Fibroblast of villous mesenchyme (primary cell): ENCODE measurements at places on chromosomes 7 and 10. TPM values are rescaled to one million over a fixed set of nuclear protein-coding genes. Genes with fewer than 3 reads are reported as not detected.
A peak's percentile ranks its signal among the peaks of the same experiment; 100 is the strongest.

DNA sequence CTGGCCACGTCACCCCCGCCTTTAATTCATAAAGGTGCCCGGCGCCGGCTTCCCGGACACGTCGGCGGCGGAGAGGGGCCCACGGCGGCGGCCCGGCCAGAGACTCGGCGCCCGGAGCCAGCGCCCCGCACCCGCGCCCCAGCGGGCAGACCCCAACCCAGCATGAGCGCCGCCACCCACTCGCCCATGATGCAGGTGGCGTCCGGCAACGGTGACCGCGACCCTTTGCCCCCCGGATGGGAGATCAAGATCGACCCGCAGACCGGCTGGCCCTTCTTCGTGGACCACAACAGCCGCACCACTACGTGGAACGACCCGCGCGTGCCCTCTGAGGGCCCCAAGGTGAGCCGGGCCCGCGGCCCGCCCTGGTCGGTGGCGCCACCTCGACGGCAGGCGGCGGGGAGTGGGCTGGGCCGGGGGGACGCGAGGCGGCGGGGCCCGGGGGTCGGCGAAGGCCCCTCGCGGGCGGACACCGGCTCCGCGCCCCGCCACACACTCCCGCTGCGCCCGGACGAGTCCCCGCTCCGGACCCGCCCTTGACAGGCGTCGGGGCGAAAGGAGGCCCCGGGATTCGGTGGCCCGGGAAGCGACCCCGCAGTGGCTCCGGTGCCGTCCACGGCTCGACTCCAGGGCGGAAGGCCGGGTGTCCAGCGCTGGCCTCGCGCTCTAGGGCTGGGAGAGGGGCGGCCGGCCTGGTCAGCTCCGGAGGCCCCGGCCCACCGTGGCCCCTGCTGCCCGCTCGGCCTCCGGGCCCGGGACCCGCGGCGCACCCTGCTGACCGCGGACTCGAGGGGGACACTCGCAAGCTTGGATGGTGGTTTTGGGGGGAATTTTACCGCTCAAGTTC, 557 bp downstream of the BAG3 start:
- DNase-seq = no peak

- no peak for DNase-seq
Observed at GRCh38 chr7:69996121-69996520, 397.8 kb downstream of the AUTS2 start.

GRCh38 chr7:25759286-25759685, 392.7 kb upstream of the NFE2L3 start:
- DNase-seq = no peak

Gene WEE2
- total RNA-seq = 0.32 TPM in 1 of 2 replicates, not detected in the other

Gene NEBL
- under 0.01 TPM in 2 replicates for total RNA-seq

- DNase-seq = peak; percentile 61
Observed at GRCh38 chr7:131076711-131077181, 250.9 kb upstream of the MKLN1 start.

Gene TAS2R41
- not detected in 2 replicates for total RNA-seq

DNA sequence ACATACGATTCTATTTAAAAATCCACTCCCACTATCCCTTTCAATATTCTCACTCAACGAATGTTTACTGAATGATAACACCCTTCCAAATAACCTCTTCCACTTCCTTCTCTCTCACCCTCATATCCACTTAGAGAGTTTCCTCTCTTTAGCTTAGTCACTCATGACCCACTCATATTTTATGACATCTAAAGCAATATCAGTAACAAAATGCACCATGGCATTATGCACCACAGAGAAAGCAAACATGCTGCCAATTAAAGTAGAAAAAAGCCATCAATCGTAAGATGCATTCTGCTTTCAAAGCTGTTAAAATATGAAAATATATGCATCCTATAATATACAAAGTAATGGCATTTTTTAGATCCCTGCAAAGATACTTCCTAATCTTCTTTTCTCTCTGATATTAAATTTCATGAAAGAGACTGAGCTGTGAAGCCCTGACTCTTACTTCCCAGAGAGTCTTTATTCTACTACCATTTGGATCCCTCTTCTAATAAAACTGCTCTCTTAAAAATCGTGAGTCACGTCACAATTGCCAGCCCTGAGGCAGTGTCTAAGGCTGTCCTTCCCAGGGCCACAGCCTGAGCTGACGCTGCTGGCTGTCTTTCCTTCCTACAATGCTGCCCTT, 283.0 kb upstream of the KLF6 start:
- no peak for DNase-seq

Gene CLIP2
- total RNA-seq = 55.7 and 61.8 TPM in 2 replicates

Gene TMEM139
- not detected in 2 replicates for total RNA-seq

- DNase-seq = peak; percentile 48
Observed at GRCh38 chr10:122113945-122114747, 125.2 kb downstream of the TACC2 start.

GRCh38 chr7:131197920-131198615, 129.6 kb upstream of the MKLN1 start:
- peak; percentile 57 for DNase-seq

GRCh38 chr7:22452142-22452959, 47.6 kb downstream of the STEAP1B start:
- DNase-seq = peak; percentile 21

Gene SPDYE8
- not detected in 2 replicates for total RNA-seq

- peak; percentile 73 for DNase-seq
Observed at GRCh38 chr7:12757443-12757842, 70.0 kb downstream of the ARL4A start.

GRCh38 chr7:142139597-142140400, 28.3 kb downstream of the MGAM2 start:
- no peak for DNase-seq

DNA sequence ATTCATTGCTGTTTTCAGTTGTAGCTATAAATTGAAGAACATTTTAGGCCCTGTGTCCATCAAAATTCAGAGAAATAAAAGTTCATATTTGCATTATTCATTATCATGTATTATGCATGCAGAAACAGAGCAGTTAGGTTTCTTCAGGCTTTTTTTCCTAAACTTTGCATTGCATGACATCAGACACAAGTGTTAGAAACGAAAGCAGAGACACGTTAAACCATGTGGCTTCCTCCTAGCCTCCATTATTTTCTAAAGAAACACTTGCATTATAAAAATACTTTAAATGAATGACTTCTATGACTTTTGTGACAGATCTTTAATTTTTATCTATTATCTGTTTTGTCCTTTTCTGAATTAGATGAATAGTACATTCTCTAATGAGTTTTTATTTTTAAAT, 8.8 kb upstream of the EBLN1 start:
- no peak for DNase-seq

DNA sequence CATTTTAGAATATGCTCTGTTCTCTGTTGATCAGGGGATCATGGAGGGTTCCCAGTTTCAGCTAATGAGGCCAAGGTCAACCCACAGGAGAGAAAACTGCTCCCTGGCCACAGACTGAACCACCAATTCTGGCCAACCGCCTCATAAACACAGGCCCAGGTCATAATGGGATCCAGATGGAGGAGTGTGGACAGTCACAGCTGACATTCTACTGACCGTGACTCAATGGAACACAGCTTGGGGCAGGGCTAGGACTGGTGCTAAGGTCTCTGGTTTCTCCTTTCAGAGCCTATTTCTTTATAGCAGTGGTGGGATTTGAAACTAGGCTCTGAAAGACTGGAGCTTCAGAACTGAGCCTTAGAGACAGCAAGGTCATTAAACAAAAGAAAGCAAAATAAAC, 68.3 kb downstream of the HIPK2 start:
- DNase-seq = peak; percentile 87

DNA sequence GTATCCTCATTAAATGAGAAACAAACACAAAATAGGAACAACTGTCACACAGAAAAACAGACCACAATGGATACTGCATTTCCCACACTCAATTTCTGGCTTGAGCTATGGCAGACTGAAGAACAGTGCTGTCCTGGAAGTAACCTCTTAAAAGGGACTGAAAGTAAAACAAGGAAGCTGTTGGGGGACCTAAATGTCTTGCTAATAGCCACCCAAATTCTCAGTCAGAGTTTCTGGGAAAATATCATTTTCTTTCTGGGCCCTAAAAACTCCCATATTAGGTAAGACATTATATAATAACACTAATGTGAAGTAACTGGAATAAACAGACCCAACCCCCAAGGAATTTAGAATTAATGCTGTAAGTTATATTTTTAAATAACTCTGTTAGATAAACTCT, 80.9 kb upstream of the TFEC start:
- DNase-seq = no peak

DNA sequence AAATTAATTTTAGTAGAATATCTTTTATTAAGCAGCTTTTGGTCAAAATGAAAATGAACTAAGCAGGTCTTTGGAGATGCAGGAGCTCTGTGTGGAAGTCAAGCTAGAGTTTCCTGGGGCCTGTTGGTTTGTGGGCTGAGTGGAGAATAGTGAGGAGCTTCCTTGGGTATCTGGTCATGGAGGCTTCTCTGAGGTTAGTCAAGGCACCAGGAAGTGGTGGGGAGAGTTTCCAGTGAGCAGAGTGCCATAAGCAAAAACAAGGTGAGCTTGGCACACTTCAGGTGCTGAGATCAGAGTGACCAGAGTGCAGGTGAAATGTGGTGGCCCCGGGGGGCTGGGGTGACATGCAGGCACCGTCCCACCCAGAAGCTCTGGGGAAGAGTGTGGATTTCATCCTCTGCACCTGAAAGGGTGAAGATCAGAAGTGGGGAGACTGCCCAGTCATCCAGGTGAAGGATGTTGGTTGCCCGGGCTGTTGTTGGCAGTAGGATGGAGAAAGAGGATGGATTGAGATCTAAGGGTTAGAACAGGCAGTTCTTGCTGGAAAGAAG, 77.4 kb downstream of the WDR37 start:
- no peak for DNase-seq

Gene EBF3
- 0.32 and 6.0 TPM in 2 replicates for total RNA-seq

- no peak for DNase-seq
Observed at GRCh38 chr7:132290021-132290420, 286.2 kb downstream of the PLXNA4 start.

Gene SPDYE18
- not detected in 2 replicates for total RNA-seq

GRCh38 chr7:94223375-94224084, 171.2 kb upstream of the COL1A2 start:
- DNase-seq = peak; percentile 73

Gene MUC3A
- total RNA-seq = not detected in 2 replicates

DNA sequence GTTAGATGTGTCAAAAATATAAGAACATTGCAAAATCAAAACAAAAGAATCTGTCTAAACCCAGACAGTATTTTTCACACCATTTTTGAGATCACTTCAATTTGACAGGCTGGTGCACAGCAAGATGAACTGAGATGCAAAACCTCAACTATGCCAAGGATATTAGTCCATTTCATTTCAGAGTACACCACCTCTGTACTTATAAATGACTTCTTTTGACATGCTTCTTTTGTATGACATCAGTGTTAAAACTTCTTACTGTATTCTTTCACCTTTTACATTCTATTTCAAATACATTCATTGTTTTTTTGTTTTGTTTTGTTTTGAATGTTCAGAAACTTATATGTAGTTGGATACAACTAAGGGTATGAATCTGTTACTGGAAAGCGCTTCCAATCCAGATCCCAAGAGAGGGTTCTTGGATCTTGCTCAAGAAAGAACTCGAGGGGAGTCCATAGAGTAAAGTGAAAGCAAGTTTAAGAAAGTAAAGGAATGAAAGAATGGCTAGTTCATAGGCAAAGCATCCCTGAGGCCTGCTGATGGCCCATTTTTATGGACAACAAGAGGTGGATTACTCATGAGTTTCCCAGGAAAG, 23.5 kb upstream of the GPR141 start:
- no peak for DNase-seq

GRCh38 chr10:69696073-69696731, 66.2 kb downstream of the FAM241B start:
- DNase-seq = peak; percentile 84

DNA sequence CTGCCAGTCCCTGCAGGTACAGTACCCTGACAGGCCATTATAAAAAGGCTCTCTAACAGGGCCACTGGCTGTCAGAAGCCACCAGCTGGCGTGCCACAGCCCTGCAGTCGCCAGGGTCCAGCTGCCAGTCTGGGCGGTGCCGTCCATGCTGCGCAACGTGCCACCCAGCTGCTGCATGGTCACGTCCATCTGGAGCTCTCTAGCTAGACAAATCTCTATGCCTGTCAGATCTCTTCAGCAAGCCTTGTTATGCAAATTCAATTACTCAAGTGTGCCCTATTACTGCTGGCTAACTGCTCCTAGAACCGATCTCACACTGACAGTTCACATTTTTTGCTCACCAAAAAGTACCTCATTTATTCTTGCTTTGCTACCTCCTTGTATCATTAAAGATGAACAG, 75.9 kb downstream of the HIBADH start:
- DNase-seq = no peak

Gene CNTNAP2
- not detected in 2 replicates for total RNA-seq

- DNase-seq = no peak
Observed at GRCh38 chr7:67549126-67549525, 552.5 kb downstream of the TYW1 start.

DNA sequence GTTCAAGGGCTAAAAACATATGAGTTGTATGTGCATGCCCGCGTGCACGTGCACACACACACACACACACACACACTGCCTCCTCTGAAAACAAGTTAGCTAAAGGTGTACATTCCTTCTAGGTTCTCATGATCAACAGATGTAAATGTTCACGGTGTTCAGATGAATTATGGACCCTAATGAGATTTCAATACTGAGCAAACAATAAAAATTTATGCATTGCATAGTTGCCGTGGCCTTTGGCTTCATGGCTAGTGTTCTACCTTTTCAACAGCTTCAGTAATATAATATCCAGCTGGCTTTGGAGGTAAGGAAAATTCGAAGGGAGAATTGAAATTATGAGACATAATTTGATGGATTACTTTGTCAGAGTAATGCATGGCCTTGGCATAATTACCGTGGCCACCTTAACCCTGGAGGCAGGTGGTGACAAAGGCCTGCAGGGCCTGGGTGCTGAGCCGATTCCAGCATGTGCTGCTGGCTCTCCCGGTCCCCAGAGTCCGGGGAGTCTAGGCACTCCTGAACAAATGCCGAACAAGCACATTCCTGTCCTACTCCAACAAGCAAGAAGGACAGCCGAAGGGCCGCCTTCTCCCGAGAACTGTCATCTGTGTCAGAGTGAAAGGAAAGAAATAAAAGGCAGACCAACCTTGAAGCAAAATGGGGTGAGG, 166.6 kb upstream of the TCF7L2 start:
- no peak for DNase-seq

DNA sequence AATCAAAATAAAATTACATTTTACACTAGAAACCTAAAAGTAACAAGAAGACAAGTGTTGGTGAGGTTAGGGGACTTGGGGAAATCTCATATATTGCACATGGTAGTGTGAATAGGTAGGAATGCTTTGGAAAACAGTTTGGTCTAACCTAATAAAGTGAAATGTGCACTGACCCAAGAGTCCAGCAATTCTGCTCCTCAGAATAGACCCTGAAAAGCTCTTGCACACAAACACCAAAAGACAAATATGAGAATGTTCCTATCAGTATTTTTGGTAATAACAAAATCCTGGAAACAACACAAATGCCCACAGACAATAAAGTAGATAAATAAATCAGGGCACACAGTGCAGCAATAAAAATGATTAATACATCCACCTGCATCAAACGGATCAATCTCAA, 165.7 kb downstream of the GRID1 start:
- no peak for DNase-seq

Gene NRCAM
- 0.97 and 1.3 TPM in 2 replicates for total RNA-seq

Gene INPP5A
- 33.2 and 36.7 TPM in 2 replicates for total RNA-seq

DNA sequence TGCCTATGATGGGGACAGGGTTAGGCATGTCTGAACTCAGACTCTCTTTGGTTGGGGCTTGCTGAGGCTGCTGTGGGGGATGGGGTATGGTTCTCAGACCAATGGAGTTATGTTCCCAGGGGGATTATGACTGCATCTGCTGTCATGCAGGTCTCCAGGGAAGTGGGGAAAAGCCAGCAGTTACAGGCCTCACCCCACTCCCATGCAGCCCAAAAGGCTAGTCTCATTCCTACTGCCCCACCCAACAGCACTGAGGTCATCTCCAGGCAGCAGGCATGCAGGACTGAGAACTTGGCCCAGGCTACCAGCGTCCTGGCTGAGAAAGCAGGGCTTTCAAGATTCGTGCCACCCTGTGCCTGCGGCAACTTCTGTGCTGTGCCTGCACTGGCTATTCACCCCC, 373.3 kb downstream of the HTR7 start:
- DNase-seq = no peak
